ENCODE measurements at places on chromosomes 3 and 15. TPM values are rescaled to one million over a fixed set of nuclear protein-coding genes. Genes with fewer than 3 reads are reported as not detected.

GRCh38 chr3:143484846-143485512, 363.3 kb downstream of the SLC9A9 start:
- DNase-seq: no peak

DNA sequence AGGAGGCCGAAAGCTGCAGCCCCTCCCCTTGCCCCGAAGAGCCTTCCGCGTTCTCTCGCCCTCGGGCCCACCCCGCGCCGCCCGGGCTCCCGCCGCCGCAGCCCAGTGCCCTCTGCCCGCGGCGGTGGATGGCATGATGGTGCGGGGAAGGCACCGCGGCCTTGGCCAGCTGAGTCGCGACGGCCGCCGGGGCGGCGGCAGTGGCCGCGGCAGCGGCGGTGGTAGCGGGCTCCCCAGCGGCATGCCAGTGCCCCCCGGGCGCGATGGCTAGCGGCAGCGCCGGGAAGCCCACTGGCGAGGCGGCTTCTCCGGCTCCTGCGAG, 1.2 kb downstream of the TLNRD1 start:
- DNase-seq: no peak

DNA sequence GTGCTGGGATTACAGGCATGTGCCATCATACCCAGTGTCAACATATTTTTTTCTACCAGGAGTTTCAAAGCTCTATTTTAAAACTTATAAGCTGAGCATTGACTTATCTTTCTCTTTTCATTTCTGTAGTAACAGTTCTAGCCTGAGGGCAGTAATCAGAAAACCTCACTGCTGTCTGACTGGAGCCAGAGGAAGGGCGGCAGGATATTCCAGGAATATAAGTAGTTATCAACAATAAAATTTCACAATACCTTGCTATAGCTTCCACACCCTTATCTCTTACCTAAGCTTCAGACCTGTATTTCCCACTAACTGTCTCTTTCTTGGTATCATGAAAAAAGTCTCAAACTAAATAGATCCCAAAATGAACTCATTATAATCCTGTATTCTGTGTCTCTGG, 5.1 kb upstream of the NEDD4 start:
- DNase-seq: no peak

DLL4 gene
- 1.5 TPM for polyA plus RNA-seq

A4GNT gene
- polyA plus RNA-seq: 0.76 TPM

All from stomach (tissue), 19 donors.